ENCODE measurements at places on chromosomes 11 and 22.

GRCh38 chr11:8164746-8165145 lies 4.1 kb downstream of the RIC3 start:
- no peak for DNase-seq

DNA sequence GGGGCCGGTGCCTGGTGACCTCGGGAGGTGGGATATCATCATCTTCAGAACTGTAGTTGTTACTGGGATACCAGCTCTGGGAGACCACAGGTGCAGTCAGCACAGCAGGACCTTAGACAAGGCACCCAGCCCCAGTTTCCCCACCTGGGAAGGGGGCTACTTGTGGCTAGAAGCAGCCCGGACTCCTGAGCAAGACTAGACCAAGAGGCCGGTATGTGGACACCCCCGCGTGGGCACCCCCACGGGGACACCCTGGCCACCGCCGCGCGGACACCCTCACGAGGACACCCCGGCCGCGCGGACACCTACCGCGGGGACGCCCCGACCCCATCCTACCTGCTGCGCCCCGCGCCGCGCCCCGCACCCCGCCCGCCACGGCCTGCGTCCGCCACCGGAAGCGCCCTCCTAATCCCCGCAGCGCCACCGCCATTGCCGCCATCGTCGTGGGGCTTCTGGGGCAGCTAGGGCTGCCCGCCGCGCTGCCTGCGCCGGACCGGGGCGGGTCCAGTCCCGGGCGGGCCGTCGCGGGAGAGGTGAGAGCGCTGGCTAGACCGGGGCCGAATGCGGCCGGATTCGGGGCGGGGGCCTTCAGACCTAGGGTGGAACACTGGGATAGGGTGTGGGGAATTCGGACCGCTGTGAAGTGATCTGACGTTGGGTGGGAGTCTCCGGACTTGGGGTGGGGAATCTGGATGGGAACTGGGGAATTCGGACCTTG lies at the start of the genes COMT and TXNRD2:
COMT (plus strand) TSS at position 408 of the 718 bp plus-strand sequence. CDS start 20,755 bp downstream, outside the sequence.
TXNRD2 (minus strand) TSS at position 454 of the 718 bp plus-strand sequence; CDS start at position 439, 15 bp downstream.
- peak; percentile 58 for DNase-seq

DNA sequence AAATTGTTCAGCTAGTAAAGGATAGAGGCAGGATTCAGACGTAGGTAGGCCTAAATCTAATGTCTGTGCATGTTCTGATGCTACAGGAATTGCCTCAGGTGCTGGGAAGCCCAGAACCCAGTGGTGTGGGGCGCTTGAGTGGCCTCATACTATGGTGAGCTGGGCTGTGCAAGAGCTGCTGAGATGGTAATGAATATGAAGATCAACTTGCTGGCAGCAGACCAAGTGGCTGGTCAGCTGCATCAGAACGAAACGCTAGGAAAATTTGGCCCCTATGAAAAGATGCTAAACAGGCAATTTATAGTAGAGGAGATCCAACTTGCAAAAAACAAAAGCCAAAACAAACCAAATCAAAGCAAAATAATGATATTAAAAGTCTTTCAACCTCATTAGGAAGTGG lies 102.7 kb downstream of the INSC start:
- no peak for DNase-seq

- DNase-seq = no peak
Measured at GRCh38 chr11:69231466-69232018, 62.4 kb upstream of the MYEOV start.

GRCh38 chr11:75679566-75679965 lies 10.7 kb upstream of the MAP6 start:
- no peak for DNase-seq

DNA sequence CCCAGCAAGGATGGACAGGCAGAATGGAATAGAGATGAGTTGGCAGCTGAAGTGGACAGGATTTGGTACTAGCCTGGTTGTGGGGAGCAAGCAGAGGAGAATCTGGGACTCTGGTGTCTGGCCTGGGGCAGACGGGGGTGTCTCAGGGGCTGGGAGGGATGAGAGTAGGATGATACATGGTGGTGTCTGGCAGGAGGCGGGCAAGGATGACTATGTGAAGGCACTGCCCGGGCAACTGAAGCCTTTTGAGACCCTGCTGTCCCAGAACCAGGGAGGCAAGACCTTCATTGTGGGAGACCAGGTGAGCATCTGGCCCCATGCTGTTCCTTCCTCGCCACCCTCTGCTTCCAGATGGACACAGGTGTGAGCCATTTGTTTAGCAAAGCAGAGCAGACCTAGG lies 2.3 kb downstream of the GSTP1 start:
- DNase-seq = no peak

DNA sequence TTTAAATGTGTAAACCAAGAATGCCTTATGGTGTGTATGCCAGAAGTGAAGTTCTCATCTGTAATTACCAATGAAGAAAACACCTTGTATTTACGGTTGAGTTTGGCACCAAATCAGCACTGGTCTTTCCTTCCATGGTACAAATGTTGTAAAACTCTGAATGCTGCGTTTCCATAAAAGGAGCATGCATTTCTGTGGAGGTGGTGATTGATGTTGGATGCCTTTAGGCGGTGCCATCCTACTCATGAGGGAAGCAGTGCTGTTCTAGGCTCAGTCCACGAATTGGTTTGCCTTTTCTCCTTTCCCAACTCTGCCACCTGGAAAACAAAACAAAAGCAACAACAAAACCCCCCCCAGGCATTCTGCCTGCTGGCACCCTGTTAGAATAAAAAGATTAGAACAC lies 124.4 kb downstream of the TEAD1 start:
- DNase-seq = no peak

DNA sequence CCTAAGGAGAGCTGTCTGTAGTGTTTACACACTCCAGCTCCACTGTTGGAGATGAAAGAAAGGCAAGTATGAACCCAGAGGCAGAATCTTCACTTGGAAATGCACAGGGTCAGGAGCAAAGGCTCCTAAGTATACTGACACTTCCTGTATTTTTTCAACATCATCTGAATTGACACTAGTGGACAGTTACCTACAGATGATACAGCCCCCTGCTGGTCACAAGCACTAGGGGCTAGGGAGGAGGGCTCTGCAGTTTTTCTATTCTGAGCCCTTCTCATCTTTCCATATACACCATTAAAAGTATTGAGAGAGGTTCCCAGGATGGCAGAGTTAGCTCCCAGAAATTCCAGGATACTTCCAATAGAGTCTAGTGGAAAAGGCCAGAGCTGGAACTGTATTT lies 290.3 kb upstream of the API5 start:
- DNase-seq = no peak

GRCh38 chr11:11963842-11964773 lies 44.3 kb downstream of the DKK3 start:
- no peak for DNase-seq

GRCh38 chr22:27192135-27192829 lies 534.9 kb downstream of the MIAT start:
- DNase-seq = no peak

DNA sequence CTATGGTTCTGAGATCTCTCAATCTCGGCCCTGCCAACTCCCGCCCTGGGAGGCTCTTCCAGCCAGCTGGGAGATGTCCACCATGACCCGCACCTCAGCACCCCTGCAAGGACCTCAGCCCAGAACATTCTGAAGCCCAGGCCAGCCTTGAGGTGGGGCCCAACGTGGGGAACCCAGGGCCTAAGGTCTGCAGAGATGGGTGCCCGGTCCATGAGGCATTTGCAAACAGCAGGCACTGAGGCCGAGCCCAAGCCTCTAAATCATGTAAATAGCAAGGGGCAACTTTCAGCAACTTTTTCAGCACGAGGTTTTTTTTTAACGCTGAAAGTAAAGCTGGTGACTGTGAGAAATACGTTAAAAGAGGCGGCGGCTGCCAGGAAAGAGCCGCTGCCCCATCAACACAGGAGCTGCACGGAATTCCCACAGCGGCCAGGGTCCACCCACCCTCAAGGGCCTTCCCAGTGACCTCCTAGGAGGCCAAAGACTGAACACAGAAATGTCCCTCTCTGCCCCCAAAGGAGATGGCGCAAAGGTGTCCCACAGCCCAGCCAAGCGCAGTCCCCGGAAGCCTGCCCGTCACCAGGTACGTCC lies 46.9 kb downstream of the BRD1 start:
- DNase-seq = no peak

GRCh38 chr11:44880953-44881352 lies 69.7 kb downstream of the TP53I11 start:
- DNase-seq = no peak

Data from effector CD4-positive, alpha-beta T cell (primary cell).